ENCODE measurements at places on chromosomes 5 and 9.

DNA sequence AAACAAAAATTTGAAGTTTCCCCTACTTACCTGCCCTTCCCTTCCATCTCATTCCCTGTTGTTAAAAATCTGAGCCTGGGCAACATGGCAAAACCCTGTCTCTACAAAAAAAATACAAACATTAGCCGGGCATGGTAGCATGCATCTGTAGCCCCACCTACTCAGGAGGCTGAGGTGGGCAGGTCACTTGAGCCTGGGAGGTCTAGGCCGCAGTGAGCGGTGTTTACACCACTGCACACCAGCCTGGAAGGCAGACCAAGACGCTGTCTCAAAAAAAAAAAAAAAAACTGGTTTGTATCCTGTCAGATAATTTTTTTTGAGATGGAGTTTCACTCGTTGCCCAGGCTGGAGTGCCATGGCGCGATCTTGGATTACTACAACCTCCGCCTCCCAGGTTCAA, 16.3 kb upstream of the REEP5 start:
- no peak for DNase-seq

GRCh38 chr9:136787690-136788400, 3.3 kb upstream of the TMEM141 start:
- no peak for DNase-seq

- no peak for DNase-seq
Observed at GRCh38 chr5:15966651-15967050, 212.9 kb downstream of the MARCHF11 start.

DNA sequence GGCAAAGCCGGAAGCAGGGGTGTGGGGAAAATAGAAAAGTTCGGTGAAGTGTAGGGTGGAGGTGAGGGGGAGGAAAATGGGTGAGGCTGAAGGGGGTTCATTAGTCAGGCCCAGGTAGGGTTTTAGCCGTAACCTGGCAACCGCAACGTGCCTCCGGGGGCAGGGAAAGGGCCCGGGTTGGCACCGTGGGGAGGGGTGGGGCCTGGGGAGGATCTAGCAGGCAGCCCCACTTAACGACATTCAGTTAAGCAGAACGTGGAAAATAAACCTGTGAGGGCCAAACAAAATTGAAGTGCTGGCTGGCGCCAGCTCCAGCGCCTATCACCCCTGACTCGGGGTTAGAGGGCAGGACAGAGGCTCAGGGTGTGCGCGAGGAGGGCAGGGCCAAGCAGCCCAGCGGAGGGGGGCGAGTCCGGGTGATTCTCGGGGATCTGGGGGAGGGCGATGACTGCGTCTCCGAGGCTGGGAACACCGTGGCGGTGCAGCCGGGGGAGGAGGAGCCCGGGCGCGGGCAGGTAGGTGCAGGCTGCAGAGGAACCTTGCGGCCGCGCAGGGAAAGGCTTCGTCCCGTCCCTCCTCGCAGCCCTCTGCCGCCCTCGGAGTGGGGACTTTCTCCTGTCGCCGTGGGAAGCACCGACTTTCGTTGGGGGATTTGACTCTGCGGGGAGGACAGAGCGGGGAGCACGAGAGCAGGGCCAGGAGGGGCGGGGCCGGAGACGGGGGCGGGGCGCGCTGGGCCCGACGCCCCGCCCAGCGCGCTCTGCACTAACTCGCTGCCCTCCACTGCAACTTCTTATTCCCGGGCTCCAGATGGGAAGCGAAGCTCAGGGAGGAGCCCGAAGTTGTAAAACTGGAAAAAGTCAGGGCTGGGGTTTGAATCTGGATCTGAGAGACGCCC, 5.1 kb downstream of the RGS14 start:
- no peak for DNase-seq

- DNase-seq: no peak
Observed at GRCh38 chr9:130111786-130112537, 58.3 kb downstream of the GPR107 start.

DNA sequence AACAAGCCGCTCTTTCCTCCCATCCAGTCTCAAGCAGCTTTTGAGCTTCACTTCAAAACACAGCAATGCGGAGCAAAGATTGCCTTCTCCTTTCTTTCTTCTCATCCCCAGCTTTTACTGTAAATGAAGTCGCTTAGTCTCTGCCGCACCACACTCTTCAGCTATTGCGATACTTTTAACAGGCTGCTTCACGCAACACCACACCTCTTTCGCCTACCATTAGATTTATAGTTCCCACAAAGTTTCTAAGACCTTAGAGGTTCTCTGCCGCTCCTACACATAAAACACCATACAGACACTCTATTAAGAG, 711 bp downstream of the PGGT1B start:
- DNase-seq: no peak

DNA sequence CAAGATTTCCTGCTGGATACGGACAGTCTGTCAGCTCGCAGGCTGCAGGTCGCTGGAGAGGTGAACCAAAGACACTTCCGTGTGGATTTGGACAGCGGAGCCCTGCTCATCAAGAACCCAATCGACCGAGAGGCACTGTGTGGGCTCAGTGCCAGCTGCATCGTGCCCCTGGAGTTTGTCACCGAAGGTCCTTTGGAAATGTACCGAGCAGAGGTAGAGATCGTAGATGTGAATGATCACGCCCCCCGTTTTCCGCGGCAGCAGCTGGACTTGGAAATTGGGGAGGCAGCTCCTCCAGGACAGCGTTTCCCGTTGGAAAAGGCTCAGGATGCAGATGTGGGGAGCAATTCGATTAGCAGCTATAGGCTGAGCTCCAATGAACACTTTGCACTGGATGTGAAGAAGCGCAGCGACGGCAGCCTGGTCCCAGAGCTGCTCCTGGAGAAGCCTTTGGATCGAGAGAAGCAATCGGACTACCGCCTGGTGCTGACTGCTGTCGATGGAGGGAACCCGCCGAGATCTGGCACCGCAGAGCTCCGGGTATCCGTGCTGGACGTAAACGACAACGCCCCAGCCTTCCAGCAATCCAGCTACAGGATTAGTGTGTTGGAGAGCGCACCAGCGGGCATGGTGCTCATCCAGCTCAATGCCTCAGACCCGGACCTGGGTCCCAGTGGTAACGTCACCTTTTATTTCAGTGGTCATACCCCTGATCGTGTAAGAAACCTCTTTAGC, 658 bp downstream of the PCDHGC4 start:
- DNase-seq: no peak

- no peak for DNase-seq
Observed at GRCh38 chr5:76473661-76474060, 70.6 kb downstream of the IQGAP2 start.

- no peak for DNase-seq
Observed at GRCh38 chr5:150181766-150182545, 7.9 kb upstream of the SLC6A7 start.
